ENCODE measurements at places on chromosomes 11 and 22.

GRCh38 chr11:47869544-47870393 lies 21.6 kb upstream of the NUP160 start:
- DNase-seq = no peak

DNA sequence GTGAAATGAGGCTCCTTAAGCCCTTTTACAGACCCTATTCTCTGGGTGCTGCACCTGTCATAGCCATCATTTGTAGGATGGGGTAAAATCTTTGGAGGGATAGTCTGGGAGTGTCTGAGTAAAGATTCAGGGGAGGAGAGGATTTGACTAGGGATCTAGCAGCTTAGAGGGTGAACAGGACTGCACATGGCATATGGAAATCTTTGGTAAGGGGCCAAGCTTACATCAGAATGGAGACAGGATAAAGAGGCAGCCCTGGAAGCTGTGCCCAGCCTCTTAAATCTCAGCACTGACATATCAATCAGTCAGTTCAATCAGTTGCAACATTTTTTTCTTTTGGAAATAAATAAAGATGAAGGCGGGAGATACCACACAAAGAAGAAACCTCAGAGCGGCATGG lies 301.8 kb upstream of the CADM1 start:
- DNase-seq = no peak

GRCh38 chr22:45088576-45088975 lies 75.1 kb upstream of the NUP50 start:
- DNase-seq = no peak

DNA sequence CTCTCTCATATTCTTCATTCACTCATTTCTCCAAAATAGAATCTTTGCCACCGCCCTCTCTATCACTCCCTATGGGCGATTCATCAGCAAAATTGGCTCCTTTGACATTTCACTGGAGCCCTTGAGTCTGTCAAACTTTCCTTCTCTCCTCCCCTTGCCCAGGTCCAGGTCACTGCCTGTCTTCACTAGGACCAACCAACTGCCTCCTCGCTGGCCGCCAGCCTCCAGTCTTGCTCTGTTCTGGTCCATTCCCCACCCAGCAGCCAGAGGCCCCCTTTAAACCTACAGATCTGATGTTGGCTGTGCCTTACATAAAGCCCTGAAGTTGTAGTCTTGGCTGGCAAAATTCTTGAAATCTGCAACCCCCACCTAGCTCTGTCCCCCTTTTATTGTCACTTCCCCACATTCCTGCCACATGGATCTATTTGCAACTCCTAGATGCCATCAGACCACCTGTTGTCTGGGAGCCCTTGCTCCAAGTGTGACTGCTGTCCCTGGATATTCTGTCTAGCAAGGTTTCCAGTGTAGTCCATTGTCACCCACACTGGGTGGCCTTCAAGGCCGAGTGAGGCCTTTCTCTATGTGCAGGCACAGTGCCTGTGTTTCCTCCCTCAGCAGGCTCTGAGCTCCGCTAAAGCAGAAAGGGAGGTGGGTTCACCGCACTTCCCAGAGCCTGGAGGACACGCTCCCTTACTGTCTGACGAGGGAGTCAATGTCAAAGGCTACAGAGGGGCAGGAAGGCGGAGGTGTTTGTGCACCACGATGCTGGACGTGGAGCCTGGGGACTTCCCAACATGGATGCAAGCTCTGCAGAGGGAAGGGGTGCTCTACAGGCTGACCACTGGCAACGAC lies 25.5 kb downstream of the MYEOV start:
- no peak for DNase-seq

- no peak for DNase-seq
These were observed 42.7 kb downstream of the GDPD5 start for GRCh38 chr11:75482931-75483469.

GRCh38 chr11:94885133-94885532 lies 88.2 kb downstream of the CWC15 start:
- DNase-seq = no peak

DNA sequence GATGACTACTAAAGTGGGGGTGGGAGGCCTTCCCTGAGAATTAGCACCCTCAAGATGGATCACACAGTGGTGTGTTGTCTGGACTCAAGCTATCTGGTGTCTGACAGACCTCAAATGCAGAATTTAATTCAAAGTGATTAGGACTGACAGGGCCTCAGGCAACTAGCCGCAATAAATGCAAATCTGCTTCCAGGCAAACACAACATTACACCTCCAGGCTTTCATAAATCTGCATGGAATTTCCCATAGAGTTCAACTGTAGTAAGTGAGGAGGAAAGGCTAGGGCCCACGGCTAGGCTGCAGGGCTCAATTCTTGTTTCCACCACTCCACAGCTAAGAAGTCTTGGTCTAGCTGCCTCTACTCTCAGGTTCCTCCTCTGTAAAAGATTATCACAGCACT lies 331.4 kb downstream of the LARGE1 start:
- no peak for DNase-seq

GRCh38 chr11:77159937-77160495 lies 32.0 kb downstream of the MYO7A start:
- no peak for DNase-seq

- no peak for DNase-seq
These were observed 7.3 kb upstream of the C11orf86 start for GRCh38 chr11:66967670-66968425.

- no peak for DNase-seq
These were observed 509.0 kb downstream of the BUD13 start for GRCh38 chr11:116263770-116264169.

Data from activated T-cell treated with anti-CD3 and anti-CD28 coated beads, Interleukin-2, amount 50 U/mL, for 4 hours (primary cell).